ENCODE measurements at places on chromosomes 1 and 21.
A peak's percentile ranks its signal among the peaks of the same experiment; 100 is the strongest.

- DNase-seq: peak; percentile 38
These were observed 499.0 kb downstream of the NUF2 start for GRCh38 chr1:163820766-163821165.

DNA sequence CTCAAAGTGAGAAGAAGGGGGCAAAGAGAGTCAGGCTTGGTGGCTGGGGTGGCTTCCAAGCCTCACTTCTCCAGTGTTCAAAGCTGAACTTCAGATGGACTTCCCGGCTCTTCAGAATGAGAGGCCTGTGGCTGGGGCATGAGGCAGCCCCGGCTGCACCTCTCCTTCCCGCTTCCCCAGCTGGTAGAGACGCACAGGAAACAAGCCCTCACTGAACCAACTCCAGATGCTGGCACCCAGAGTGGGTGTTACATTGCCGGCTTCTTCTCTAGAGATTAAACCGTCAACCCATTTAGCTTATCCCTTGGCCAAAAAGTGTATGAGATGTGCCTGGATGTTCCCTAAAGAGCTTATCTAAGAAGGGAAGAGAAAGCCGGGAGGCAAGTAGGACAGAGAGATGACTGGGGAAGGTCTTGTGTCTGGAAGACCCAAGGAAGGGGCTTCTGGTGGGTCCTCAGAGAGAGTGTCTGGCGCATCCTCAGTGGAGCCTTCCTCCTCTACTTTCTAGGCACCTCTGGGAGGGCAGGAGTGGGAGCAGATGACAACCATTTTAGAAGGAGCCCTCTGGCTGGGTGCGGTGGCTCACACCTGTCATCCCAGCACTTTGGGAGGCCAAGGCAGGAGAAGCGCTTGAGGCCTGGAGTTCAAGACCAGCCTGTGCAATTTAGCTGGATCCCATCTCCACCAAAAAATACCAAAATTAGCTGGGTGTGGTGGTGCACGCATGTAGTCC is 2.0 kb downstream of the ADAMTSL4 start:
- DNase-seq: no peak

DNA sequence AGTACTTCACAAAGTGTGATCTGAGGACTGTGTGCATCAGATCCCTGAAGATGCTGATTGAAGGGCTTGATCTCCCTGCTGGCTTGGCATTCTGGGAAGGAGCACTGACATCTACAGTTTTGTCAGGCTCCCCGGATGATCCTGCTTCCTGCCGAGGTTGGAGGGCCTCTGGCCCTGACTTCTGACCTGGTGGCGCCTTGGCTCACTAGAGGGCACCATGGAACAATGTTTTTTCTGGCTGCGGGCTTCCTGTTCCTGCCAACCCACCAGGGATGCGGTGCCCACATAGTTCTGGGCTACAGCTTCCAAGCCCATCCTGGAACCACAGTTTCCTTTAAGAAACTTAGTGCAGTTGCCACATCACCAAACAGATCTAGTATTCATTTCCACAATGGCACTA is 38.8 kb upstream of the RASAL2 start:
- peak; percentile 28 for DNase-seq

DNA sequence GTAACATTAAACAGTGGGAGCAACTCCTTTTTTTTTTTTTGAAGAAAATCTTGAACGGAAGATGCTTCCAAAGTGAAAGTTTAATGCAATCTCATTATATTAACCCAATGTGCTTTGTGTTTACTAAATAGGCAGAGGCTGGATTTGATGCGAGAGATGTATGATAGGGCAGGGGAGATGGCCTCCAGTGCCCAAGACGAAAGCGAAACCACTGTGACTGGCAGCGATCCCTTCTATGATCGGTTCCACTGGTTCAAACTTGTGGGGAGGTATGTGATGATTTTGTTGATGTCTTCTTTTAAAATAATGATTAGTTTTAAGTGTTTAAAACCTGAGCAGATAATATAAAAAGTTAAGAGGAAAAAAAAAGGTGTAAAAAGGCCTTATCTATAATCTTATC is 74.2 kb upstream of the PGD start:
- DNase-seq: no peak

GRCh38 chr1:5448486-5448885 is 543.7 kb downstream of the NPHP4 start:
- DNase-seq: no peak

DNA sequence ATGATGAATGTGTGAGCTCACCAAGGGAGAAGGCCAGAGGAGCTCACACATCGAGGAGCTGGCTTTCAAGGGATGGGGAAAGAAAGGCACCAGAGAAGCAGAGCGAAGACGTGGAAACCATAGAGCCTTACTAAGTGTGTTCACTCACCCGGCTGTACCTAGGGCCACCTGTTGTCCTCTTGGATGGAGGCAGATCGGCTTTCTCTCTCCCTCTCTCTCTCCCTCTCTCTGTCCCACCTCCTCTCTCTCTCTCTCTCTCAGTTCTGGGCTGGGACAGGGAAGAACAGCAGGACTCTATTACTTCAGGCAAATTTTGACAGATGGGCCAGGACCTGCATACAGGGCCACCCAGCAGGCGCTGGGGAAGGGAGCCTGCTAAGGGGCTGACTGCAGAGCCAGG is 64.8 kb downstream of the HIVEP3 start:
- DNase-seq: no peak

DNA sequence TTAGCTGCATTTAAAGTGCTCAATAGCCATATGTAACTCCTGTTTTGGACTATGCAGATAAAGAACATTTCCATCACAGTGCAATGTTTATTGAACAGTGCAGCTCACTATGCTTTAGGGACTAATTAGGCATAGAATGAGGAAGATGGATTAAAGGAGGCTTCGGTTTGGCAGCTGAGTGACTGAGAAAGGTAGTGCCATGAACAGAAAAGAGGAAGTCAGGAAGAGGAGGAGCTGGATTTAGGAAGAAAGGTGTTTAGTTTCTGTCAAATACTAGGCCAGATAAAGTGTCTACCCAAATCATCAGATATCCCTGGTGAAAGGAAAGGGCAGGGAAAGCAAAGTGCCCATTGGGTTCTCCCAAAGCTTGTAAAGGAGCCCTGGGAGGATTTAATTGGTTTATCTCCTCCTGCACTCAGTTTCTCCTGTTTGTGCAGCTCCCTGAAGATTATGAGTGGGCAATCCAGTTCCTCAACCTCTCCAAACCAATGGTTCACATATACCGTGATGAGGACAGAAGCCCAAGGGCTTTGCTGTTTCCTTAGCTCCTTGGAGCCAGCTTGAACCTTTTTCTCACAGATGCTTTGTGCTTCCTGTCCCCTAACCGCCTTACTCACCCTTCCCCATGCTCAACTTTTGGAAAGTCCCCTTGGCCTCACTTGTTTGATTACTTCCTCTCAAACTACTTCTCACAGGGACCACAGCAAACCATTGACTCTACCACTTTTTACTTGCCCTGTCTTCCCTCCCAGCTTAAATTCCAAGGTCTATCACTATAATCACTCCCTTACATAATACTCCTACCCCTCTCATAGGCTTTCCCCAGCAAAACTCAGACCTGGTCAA is 3.5 kb upstream of the RAP1A start:
- DNase-seq: no peak

Data from fibroblast of upper back skin (primary cell).